Smooth muscle cell of bladder (primary cell): ENCODE measurements at places on chromosomes 12 and 14. TPM values are rescaled to one million over a fixed set of nuclear protein-coding genes. Genes with fewer than 3 reads are reported as not detected.

ITGA7 gene
- total RNA-seq = 1.8 and 2.7 TPM in 2 replicates

BAG5 gene
- 25.2 and 30.4 TPM in 2 replicates for total RNA-seq

SLC4A8 gene
- 0.18 and 0.28 TPM in 2 replicates for total RNA-seq

SLC6A12 gene
- under 0.01 TPM in 1 of 2 replicates, not detected in the other for total RNA-seq

MANSC4 gene
- total RNA-seq = not detected in 2 replicates

GLIPR1L1 gene
- not detected in 2 replicates for total RNA-seq

TPPP2 gene
- total RNA-seq = not detected in 2 replicates

TAS2R14 gene
- 1.7 and 2.4 TPM in 2 replicates for total RNA-seq

SOAT2 gene
- total RNA-seq = 0.09 TPM in 1 of 2 replicates, not detected in the other

STAC3 gene
- total RNA-seq = 0.14 and 0.37 TPM in 2 replicates

LIN7A gene
- 7.0 and 12.7 TPM in 2 replicates for total RNA-seq

NPAS3 gene
- total RNA-seq = 0.28 and 0.83 TPM in 2 replicates

PSME2 gene
- 83.8 and 104 TPM in 2 replicates for total RNA-seq

RNF212B gene
- total RNA-seq = not detected in 2 replicates

KRT6B gene
- 0.14 and 0.18 TPM in 2 replicates for total RNA-seq

IL31 gene
- total RNA-seq = not detected in 2 replicates

DDN gene
- under 0.01 and 0.18 TPM in 2 replicates for total RNA-seq

LGR5 gene
- total RNA-seq = not detected in 2 replicates

FSCB gene
- total RNA-seq = not detected in 2 replicates

ANKS1B gene
- total RNA-seq = 0.37 and 0.43 TPM in 2 replicates

METTL25 gene
- 7.0 and 11.3 TPM in 2 replicates for total RNA-seq

SPIC gene
- not detected in 2 replicates for total RNA-seq

TRIM9 gene
- under 0.01 and 0.18 TPM in 2 replicates for total RNA-seq

ANKRD33 gene
- total RNA-seq = 0.09 TPM in 1 of 2 replicates, not detected in the other

STRAP gene
- total RNA-seq = 60.5 and 67.1 TPM in 2 replicates

CLEC7A gene
- total RNA-seq = 0.14 TPM in 1 of 2 replicates, not detected in the other

FAIM2 gene
- total RNA-seq = 5.4 and 5.5 TPM in 2 replicates

JPH4 gene
- not detected in 2 replicates for total RNA-seq

CYP27B1 gene
- 0.14 and 0.28 TPM in 2 replicates for total RNA-seq

PIK3C2G gene
- total RNA-seq = not detected in 2 replicates

ASCL4 gene
- not detected in 2 replicates for total RNA-seq

ACSS3 gene
- total RNA-seq = 14.5 and 22.3 TPM in 2 replicates

TROAP gene
- 1.2 and 3.7 TPM in 2 replicates for total RNA-seq

SPPL3 gene
- 4.4 and 5.5 TPM in 2 replicates for total RNA-seq

TRMT61A gene
- 5.1 and 7.3 TPM in 2 replicates for total RNA-seq

MORN3 gene
- total RNA-seq = 0.57 and 0.65 TPM in 2 replicates

TTC6 gene
- under 0.01 TPM in 1 of 2 replicates, not detected in the other for total RNA-seq

NCOR2 gene
- 22.3 and 36.1 TPM in 2 replicates for total RNA-seq
